SW480 (cell line): ENCODE measurements at places on chromosomes 1 and 21.

DNA sequence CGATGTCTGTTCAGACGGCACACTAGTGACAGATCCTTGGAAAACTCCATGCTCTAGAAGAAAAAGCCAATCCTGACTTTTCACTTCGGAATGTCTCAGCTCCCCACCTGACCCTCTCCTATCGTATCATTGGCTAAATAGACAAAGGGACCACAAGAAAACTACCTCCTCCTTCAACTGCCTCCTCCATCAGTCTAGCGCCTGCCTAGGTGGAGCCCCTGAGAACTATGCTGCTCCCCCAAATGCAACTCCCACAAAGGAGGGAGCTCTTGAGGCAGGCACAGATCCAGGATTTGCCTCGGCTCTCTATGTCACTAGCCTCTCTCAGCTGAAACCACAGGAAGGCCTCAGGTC, 148.4 kb downstream of the TOMM20 start:
- DNase-seq = no peak

GRCh38 chr1:83547901-83548300, 451.0 kb downstream of the TTLL7 start:
- no peak for DNase-seq

- no peak for DNase-seq
Observed at GRCh38 chr1:210262167-210262896, 29.7 kb downstream of the SERTAD4 start.

GRCh38 chr1:31704271-31705079, 658 bp upstream of the COL16A1 start:
- DNase-seq = no peak

DNA sequence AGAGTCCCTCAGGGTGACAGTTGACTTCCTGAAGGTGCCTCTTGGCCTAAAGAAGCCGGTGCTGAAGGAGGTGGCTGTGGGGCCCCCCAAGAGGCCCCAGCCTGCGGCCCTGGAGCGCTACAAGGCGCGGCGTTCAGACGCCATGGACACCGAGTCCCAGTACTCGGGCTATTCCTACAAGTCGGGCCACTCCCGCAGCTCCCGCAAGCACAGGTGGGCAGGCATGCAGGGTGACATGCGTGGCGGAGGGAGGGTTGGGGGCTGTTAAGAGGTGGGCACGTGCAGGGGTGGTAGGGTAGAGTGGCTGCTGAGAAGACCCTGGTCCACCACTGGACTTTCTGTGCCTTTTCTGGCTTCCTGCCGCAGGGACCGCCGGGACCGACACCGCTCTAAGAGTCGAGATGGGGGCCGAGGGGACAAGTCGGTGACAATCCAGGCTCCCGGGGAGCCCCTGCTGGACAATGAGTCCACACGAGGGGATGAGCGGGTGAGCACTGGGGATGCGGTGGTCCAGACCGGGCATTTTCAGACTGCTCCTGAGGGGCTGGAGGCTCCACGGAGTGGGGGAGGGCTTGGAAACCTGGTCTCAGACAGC, 15.4 kb downstream of the VANGL2 start:
- DNase-seq = no peak
